ENCODE measurements at places on chromosomes 5 and 9. TPM values are rescaled to one million over a fixed set of nuclear protein-coding genes. Genes with fewer than 3 reads are reported as not detected.

Gene MEF2C
- 8.0 TPM for polyA plus RNA-seq

Gene SERINC5
- 7.1 TPM for polyA plus RNA-seq

Gene TNFSF8
- polyA plus RNA-seq: 82.1 TPM

Gene SLC2A8
- polyA plus RNA-seq: 7.8 TPM

Gene RLN2
- polyA plus RNA-seq: 3.1 TPM

Gene NR6A1
- 0.52 TPM for polyA plus RNA-seq

Gene UBAC1
- 73.6 TPM for polyA plus RNA-seq

Gene MYMK
- 0.39 TPM for polyA plus RNA-seq

Gene OTULINL
- polyA plus RNA-seq: 9.1 TPM

Gene PRRX2
- polyA plus RNA-seq: 3.8 TPM

Gene WHRN
- 14.9 TPM for polyA plus RNA-seq

Gene LPAR1
- polyA plus RNA-seq: 9.3 TPM

Gene FAM221B
- polyA plus RNA-seq: 0.05 TPM

Gene IL17B
- polyA plus RNA-seq: 1.2 TPM

Gene SEMA5A
- 1.2 TPM for polyA plus RNA-seq

Gene TRIP13
- polyA plus RNA-seq: 2.1 TPM

Gene WNK2
- polyA plus RNA-seq: 9.1 TPM

Gene LYSMD3
- polyA plus RNA-seq: 13.5 TPM

Gene TRPM3
- 0.14 TPM for polyA plus RNA-seq

Gene ZNF367
- polyA plus RNA-seq: 4.3 TPM

Gene SHISAL2B
- 0.32 TPM for polyA plus RNA-seq

Gene PDCD1LG2
- 3.4 TPM for polyA plus RNA-seq

Gene TXNDC8
- polyA plus RNA-seq: 0.02 TPM

Gene BRD3OS
- 12.4 TPM for polyA plus RNA-seq

Gene DCTN4
- polyA plus RNA-seq: 30.5 TPM

Gene VLDLR
- polyA plus RNA-seq: 1.8 TPM

Gene PRPF4
- 18.5 TPM for polyA plus RNA-seq

Gene LCN10
- 12.5 TPM for polyA plus RNA-seq

Gene PCDHB3
- polyA plus RNA-seq: 0.11 TPM

Gene TMC1
- 0.59 TPM for polyA plus RNA-seq

Gene COL15A1
- polyA plus RNA-seq: 3.8 TPM

Gene SPATA6L
- 1.2 TPM for polyA plus RNA-seq

Gene SREK1
- 59.4 TPM for polyA plus RNA-seq

Gene TMOD1
- 4.2 TPM for polyA plus RNA-seq

Gene NUP155
- 6.0 TPM for polyA plus RNA-seq

Gene LCN12
- polyA plus RNA-seq: 14.4 TPM

Gene DMRT3
- 0.21 TPM for polyA plus RNA-seq

Gene SH3TC2
- polyA plus RNA-seq: 0.48 TPM
